ENCODE measurements at places on chromosomes 3 and 15.
A peak's percentile ranks its signal among the peaks of the same experiment; 100 is the strongest.

DNA sequence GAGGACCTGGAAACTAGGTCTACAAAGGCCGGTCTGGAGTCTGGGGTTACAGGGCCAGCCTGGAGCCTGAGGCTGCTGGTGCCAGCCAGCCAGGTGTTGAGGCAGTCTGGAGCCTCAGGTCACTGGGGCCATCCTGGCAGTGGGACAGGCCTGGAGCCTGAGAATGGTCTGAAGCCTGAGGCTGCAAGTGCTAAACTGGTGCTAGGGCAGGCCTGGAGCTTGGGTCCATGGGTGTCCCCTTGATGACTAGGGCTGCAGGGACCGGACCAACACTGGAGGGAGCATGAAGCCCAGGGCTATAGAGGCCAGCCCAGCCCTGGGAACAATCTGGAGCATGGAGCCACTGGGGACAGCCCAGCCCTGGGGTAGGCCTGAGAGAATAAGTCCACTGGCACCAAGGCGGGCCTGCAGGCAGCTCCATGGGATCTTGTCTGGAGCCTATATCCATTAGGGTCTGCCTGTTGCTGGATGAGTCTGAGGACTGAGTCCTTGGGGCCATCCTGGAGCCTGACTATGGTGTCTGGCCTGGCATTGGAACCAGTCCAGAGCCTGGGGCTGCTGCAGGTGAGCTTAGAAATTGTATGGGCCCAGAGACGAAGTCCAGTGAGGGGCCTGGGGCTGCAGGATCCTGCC is 101.9 kb downstream of the GLDN start:
- no peak for DNase-seq

DNA sequence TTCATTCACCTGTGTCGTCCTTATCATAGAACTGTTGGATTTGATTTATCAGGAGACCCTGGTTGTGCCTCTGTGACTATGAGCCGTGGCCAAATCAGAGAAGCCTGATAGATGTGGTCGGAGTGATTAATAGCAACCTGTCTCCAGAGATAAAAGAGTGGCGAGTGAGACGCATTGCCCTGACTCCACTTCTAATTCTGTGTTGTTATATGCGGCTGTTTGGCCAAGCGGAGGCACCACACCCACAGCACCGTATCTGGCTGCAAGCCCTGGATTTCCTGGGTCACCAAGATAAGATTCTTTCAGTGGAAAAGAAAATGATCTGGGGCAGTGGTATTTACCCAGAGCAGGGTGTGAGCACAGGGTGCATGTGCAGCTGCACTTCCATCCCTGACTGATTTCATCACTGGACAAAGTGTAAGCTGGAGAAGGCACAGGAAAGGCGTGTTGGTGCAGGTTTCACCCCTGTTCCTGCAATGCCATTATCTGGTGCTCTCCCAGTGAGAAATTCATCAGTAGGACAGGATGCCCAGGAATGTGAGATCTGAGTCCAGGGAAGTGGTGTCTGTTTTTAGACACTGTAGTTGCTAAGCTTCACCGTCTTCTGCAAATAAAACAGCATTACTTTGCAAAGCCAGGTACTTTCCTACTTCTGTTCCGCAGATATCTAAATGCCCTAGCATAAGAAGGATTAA is 84.6 kb downstream of the CD47 start:
- DNase-seq = no peak

- DNase-seq = no peak
Measured at GRCh38 chr3:69191516-69191915, 69.1 kb upstream of the LMOD3 start.

GRCh38 chr15:80567721-80568157 is 127.4 kb upstream of the ABHD17C start:
- peak; percentile 85 for DNase-seq

DNA sequence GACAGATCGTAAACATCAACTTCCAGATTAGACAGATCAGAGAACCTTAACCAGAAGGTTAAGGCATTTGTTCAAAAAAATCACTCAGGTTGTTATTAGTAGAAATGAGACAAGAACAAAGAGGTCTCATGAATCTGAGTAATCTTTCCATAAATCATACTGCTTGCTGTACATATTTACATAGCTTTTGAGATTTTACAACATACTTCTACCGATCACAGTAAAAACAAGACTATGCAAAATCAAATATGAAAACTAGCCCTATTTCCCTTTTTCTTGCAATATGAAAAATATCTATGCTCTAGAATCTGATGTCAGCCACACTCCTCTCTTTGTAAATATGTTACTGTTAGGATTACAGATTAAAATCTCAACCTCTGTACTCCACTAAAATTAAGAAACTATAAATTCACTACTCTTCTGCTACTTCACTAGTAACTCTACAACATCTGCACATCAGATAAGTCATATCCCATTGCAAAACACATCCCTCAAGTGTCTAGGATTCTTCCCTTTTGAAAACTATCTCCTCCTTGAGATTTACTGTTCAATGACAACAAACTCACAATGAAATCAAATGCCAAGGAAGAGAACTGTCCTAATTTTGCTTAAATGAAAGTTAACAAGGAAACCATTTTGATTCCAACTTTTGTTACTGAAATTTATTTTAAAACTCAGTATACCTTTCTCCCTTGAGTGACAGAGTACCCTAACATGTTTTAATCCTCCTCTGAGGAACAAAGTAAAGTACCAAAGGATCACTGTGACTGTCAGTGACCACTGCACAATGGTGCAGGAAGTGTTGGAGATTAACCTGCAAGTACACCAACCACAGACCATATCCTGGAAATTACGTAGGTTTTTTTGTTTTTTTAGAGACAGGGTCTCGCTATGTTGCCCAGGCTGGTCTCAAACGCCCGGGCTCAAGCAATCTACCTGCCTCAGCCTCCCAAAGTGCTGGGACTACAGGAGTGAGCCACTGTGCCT is 12.8 kb downstream of the DCUN1D1 start:
- no peak for DNase-seq

Data from AG08395 (cell line).